A549 treated with CORT108297 at 1 μM for 4 hours (cell line): ENCODE measurements at places on chromosomes 1 and 21. TPM values are rescaled to one million over a fixed set of nuclear protein-coding genes. Genes with fewer than 3 reads are reported as not detected.

The AMY1B gene
- total RNA-seq = not detected in 5 replicates

The OR2L8 gene
- total RNA-seq = not detected in 5 replicates

The B3GALT2 gene
- not detected in 5 replicates for total RNA-seq

The RGS13 gene
- total RNA-seq = not detected in 5 replicates
